ENCODE measurements at places on chromosomes 12 and 14.

GRCh38 chr12:129119537-129119936 is 266.3 kb downstream of the GLT1D1 start:
- no peak for DNase-seq

DNA sequence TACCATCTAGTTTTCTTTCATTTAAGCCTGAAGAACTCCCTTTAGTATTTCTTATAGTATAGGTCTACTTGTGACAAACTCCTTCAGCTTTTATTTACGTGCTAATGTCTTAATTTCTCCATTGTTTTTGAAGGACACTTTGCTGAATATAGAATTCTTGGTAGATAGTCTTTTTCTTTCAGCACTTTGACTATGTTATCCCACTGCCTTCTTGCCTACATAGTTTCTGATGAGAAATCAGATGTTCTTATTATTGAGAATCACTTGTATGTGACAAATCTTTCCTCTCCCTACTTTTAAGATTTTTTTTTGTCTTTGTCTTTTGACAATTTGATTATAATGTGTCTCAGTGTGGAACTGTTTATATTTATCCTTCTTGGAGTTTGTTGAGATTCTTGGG is 5.1 kb upstream of the MIS18BP1 start:
- no peak for DNase-seq

GRCh38 chr14:74551431-74552371 is 58.1 kb downstream of the ISCA2 start:
- DNase-seq: peak; percentile 80

GRCh38 chr12:52353766-52354165 is 13.5 kb downstream of the KRT85 start:
- DNase-seq: no peak

DNA sequence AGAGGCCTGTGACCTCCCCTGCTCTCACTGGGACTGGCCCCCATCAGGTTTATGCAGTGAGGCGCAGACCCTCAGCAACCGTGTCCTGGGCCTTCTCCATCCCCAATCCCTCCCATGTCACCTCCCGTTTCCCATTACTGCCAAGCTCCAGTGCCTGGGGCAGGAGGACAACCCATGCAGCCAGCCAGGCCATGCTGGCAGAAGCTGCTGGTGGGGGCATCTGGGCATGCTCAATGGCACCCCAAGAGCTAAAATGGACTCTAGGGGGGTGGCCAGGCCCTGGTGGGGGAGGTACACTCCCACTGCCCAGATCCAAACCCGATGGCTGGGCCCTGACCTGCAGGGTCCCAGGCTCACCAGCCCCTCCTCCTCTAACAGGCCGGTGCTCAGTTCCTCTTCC is 20.5 kb upstream of the GPR132 start:
- no peak for DNase-seq

DNA sequence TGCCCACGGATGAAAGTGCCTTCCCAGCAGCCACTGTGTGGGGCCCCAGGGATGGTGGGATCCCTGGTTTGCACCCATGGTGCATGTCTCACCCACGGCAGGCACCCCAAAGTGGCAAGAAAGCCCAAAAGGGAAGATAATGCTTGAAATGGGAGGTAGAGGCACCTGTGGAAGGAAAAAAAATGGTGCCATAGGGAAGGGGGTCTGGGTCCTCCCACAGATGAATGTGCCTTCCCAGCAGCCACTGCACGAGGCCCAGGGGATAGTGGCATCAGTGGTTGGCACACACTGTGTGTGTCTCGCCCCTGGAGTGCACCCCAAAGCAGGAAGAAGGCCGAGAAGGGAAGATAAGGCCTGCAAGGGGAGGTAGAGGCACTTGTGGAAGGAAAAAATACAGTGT is 264.2 kb downstream of the ALG10 start:
- no peak for DNase-seq

- no peak for DNase-seq
Observed at GRCh38 chr14:38197784-38198335, 9.8 kb upstream of the SSTR1 start.

GRCh38 chr12:124172636-124173035 is 122.3 kb upstream of the RFLNA start:
- no peak for DNase-seq

- DNase-seq: no peak
Observed at GRCh38 chr12:113802966-113803758, 163.0 kb downstream of the RBM19 start.

DNA sequence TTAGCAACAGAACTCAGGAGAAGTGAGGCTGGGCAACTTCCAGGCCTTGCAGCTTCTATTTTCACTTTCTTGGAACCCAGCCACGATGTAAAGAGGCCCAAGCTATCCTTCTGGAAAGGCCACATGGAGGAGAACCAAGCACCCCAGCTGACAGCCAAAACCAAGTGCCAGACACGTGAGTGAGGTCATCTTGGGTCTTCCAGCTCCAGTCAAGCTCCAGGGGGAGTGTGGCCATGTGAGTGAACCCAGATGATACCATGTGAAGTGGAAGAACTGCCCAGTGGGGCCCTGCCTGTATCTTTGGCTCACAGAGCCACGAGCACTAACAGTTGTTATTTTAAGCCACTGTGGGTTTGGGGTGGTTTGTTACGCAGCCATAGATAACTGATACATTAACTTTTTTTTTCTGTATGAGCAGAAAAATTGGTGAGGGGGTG is 126.8 kb upstream of the MAP1LC3B2 start:
- peak; percentile 42 for DNase-seq

DNA sequence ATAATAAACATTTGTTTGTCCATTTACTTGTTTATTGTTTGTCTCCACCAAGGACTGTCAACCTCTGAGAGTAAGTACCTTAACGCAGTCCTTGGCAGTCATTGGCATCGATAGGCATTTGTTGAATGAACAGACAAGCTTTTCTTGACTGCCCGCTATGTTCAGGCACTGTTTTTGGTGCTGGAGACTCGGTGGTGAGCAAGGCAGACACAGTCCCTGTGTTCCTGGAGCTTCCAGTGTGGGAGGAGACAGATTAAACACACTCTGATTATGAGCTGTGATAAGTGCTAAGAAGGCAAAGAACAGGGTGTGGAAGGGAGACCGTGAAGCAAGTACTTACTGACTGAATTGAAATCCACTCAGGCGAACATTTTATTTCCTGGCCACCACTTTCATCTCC is 1.2 kb downstream of the ATP6V0A2 start:
- DNase-seq: no peak

- no peak for DNase-seq
Observed at GRCh38 chr12:81942594-81942993, 183.4 kb upstream of the PPFIA2 start.

GRCh38 chr12:6461401-6462233 is 8.9 kb downstream of the VAMP1 start:
- peak; percentile 43 for DNase-seq

DNA sequence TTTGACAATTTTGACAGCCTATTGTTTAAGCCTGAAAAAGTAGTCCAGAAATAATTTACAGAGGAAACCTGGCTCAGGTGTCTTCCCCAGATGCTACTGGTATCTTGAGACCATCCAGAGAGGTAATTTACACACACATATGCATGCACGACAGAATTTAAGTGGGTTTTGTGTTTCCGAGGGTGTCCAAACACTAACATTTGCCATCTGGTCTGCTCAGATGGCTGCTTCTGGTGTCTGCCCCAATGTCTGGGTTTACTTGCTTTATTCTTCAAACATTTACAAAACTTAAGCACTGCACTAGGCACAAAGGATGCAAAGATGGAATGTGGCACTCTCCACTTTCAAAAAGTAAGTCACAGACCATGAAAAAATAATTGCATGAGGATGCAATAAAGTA is 226.6 kb upstream of the EGLN3 start:
- DNase-seq: no peak

- no peak for DNase-seq
Observed at GRCh38 chr14:65833267-65833880, 420.8 kb downstream of the FUT8 start.

DNA sequence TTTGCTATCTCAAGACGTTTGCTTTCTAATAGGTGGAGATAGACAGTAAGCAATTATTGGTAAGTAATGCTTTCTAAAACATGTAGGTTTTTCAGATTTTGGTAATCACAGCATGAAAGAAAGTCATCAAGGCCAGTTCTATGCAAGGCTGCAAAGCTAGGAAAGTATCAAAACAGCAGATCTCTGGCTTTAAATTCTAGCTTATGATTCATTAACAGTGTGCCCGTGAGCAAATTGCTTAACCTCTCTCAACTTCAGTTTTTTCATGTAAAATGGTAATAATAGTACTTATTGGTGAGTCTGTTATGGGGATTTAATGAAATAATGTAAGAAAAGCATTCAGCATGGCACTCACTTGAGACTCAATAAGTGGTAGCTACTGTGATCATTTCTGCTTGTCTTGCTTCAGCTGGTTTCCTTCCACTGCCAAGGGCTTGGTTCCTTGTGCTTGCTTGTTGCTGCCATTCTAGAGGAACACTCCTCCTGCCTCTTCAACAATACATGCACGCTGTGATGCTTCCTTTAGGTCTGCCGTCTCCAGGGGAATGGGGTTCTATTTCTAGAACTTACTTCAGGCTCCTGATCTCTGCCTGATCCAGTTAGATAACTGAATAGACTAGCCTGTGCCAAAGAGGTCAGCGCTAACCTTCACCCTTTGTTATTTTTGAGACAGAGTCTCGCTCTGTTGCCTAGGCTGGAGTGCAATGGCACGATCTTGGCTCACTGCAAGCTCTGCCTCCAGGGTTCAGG is 88.4 kb downstream of the CAND1 start:
- no peak for DNase-seq

- DNase-seq: no peak
Observed at GRCh38 chr12:44748950-44749468, 127.1 kb downstream of the NELL2 start.

DNA sequence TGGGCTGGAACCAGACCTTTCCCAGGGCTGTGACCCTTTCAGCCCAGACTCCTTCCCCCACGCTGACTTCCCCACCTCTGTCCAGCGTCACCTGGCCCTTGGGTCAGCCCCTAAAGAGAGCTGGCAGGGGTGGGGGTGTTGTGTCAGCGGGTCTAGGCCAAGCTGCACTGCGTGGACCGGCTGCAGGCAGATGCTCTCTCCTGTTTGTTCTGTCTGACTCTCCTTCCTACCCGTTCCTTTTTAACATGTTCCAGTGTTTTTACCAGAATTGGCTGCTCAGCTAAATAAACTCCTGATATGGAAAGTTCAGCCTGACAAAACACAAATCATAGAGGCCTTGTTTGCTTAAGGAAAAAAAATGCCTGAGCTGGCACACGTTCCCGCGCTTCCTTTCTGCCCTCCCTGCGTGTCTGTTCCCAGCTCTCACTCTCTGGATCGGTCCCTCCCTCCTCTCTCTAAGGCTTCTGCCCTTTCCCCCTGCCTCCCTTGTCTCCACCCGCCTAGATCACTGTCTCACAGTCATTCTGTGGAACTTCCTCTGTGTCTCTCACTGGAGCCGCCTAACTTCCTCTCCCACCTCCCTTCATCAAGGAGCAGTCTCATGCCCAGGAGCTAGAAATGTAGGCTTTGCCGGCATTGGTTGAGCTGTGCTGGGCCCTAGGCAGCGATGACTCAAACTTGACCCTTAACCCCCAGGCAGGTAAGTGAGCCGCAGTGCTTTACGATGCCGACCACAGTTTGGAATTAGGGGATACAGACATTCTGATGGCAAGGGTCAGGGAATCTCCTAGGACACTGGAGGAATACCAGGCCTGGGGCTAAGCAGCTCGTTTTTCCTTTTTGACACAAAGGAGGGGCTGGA is 15.5 kb upstream of the MLXIP start:
- peak; percentile 65 for DNase-seq

- no peak for DNase-seq
Observed at GRCh38 chr12:105318651-105319483, 11.6 kb upstream of the C12orf75 start.

DNA sequence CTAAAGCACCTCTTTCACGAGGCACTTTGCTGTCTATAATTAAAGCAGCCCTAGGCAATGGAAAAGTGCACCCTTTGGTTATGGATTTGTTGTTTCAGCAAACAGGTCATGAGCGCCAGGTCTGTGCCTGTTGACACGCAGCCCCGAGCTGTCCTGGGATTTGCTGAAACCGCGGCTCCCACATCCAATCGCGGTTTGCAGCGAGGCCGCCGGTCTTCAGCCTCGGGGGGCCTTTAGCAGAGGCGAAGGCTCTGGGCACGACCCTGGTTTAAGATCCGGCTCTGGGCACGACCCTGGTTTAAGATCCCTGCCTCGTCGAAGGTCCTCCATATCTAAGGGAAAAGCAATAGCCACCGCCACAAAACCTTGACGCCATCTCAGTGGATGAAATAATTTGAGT is 79.2 kb downstream of the GLT1D1 start:
- no peak for DNase-seq

DNA sequence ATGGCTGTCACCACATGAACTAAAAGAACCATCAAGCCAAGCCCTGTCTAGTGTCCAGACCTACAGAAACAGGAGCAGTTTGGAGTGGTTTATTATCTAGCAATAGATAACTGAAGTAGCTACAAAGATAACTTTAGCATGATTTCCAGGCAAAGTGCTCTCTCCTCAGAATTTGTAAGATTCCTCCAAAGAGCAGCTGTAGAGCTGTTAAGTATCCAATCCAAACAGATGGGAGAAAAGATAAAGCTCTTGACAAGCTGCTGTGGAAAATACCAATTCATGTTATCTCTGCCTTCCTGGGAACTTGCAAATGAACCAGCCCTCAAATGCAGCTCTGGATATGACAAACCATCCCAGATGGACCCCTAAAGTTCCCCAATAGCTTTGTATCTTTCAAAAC is 78.9 kb upstream of the RESF1 start:
- DNase-seq: no peak

DNA sequence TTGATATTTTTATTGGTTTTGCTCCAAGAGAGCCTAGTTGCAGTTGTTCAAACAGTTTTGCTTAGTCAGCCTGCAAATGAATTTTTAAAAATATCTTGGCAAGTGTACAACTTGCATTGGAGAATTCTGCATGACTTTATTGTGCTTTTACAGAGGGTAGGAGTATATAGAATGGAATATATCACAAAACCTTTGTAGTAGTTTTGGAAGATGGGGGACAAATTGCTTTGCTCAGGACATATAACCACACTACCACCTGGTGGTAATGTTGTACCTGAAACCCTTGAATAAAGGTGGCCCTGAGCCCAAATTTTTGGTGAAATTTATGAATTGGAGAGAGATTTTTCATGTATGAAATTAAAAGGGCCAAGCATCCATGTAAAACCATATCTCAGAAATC is 645.2 kb downstream of the MED13L start:
- no peak for DNase-seq

DNA sequence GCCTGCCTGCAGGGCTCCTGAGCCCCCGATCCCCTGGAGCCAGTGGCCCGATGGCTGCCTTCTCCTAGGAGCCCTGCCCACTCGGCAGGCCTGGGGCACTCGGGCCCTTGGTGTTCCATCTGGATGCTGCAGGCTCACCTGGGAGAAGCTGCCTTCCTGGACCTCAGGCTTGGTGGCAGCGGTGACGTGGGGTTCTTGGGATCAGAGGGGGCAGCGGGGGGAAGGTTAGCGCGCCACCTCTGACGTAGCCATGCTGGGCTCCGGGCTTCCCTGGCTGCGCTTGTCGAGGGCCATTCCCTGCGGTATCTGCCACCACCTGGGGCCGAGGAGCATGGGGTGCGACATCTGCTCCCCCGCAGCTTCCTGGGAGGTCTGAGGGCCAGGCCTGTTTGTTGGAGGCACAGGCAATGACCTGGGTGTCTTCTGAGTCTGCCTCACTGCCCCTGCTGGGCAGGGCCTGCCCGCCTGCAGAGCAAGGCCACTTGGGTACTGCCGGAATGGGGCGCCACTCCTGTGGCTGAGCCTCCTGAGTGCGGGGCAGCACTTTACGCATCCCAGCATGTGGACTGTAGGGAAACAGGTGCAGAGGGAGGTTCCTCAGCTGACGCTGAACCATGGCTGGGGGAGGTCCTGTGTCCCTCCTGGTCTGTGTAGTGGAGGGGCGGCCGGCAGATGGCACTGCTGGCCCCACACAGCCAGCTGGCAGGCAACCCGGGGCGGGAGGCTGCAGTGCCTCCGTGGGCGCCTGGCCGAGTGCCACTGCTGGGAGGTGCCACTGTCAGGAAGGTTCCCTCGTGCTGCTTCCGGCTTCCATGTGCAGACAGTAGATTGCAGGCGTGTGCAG is 20.3 kb downstream of the MTA1 start:
- DNase-seq: peak; percentile 38
